Stimulated activated CD4-positive, alpha-beta T cell treated with anti-CD3 and anti-CD28 coated beads, Interleukin-4, amount 100 ng/mL, for 1 hour (primary cell): ENCODE measurements at places on chromosomes 4 and X.

- DNase-seq, result no peak
Measured at GRCh38 chr4:26330186-26330787, 9.5 kb downstream of the RBPJ start.

- DNase-seq, result no peak
Measured at GRCh38 chr4:98604723-98605122, 53.7 kb downstream of the TSPAN5 start.

DNA sequence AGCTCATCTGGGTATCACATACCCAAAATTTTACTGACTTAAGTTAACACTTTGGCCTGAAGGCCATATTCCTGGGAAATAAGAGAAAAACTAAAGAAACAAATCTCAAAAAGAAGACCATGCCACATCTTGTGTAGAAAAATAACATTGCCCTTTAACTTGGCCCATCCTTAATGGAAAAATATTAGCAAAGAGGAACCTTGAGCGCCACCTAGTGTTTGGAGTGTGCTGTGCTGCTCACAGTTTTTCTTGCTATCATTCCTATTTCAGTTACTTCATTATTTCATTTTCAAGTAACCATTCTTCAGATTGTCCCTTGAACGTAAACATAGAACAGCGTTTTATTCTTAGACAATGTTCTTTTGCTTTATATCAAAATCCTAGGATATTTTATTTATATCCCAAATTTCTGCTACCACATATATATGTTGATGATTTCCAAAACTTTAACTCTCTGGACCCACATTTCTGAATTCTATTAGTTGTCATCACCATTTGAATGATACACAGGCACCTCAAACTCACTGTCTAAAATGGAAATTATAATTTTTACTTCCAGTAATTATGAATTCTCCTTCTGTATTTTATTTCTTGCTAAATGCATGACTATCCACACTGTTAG, 999.0 kb upstream of the ADGRL3 start:
- DNase-seq, result peak; percentile 8

DNA sequence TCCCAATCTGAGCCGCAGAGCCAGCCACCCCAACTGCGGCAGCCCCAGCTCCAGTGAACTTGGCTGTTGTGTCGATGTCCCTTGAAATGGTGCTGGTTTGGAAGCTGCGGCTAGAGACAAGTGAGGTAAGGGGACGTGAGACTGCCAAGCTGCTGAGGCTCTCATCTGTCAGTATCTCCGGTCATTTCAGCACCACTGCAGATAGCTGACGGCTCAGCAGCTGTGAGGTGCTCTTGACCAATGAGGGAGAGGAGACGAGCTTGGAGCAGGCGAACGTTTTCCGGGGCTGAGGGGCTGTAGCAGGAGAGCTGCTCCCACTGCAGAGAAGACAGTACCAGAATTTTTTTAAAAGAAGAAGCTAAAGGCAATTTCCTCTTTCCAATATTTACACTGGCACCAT, 175.5 kb upstream of the CASK start:
- DNase-seq, result no peak

- peak; percentile 37 for DNase-seq
Measured at GRCh38 chr4:190020790-190021717, 6.0 kb downstream of the FRG2 start.

- no peak for DNase-seq
Measured at GRCh38 chr4:16090096-16090705, 6.4 kb upstream of the PROM1 start.

DNA sequence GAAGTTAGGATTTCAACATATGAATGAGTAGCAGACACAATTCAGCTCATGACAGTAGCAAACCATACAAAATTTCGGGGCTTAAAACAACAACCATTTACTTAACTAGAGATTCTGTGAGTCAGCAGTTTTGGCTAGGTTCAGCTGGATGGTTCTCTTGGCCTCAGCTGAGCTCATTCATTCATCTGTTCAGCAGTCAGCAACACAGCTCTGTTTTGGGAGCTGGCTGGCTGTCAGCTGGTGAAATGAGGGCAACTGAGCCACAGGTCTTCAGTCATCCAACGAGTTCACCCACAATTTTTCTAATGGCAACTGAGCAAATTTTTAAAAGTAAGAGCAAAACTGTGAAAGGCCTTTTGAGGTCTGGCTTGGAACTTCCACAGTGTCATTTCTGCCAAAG, 2005.1 kb upstream of the AGA start:
- no peak for DNase-seq

DNA sequence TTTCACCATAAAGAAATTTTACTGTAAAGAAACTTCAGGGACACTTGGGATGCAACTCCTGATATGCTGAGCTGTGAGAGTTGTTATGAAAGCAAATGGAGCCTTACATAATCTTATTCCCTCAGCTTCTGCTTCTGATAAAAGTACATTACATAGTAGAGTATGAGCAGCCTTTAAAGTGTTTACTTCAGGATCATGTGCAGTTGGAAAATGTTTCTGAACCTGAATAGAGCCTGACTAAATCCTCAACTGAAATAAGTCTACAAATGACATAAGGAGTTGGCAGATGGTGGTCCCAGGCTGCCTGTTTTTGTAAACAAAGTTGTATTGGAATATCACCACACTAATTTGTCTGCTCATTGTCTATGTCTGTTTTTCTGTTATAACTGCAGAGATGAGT, 19.3 kb downstream of the RASSF6 start:
- no peak for DNase-seq

DNA sequence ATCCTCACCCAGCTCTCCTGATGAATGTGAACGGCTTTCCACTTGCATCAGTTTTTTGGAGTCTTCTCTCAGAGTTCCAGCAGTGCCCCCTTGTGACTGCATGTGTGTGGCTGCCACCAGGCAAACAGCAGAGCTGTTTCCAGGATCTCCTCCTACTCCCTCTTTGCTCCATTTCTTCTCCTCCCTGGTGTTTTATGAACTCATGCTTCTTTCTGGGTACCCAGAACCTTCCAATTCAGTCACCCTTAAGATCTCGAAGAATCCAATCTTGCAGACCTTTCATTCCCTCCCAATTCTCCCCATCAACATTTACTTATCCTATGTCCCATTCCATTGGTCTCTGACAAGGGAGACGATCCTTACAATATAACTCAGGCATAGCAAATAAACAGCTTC, 6.8 kb upstream of the TCEANC start:
- DNase-seq, result peak; percentile 37

- DNase-seq, result no peak
Measured at GRCh38 chrX:41906515-41907187, 16.7 kb downstream of the CASK start.
